Vein endothelial cell (primary cell): ENCODE measurements at places on chromosomes 1 and 21. TPM values are rescaled to one million over a fixed set of nuclear protein-coding genes. Genes with fewer than 3 reads are reported as not detected.

Gene DISP3
- 0.10 and 0.33 TPM in 2 replicates for total RNA-seq

Gene LCE1B
- total RNA-seq: not detected in 2 replicates

Gene FCMR
- 0.38 TPM in 1 of 2 replicates, not detected in the other for total RNA-seq

Gene PPIAL4G
- total RNA-seq: not detected in 2 replicates

Gene AKR7A3
- 0.57 and 0.65 TPM in 2 replicates for total RNA-seq

Gene IARS2
- total RNA-seq: 68.6 and 78.6 TPM in 2 replicates

Gene KLF17
- not detected in 2 replicates for total RNA-seq

Gene TIE1
- total RNA-seq: 636 and 1,011 TPM in 2 replicates

Gene ELAPOR1
- total RNA-seq: 0.65 and 0.86 TPM in 2 replicates

Gene HNRNPCL1
- total RNA-seq: not detected in 2 replicates

Gene KCNA3
- total RNA-seq: not detected in 2 replicates

Gene LAD1
- not detected in 2 replicates for total RNA-seq

Gene MAD2L2
- total RNA-seq: 26.8 and 32.7 TPM in 2 replicates

Gene AIM2
- not detected in 2 replicates for total RNA-seq
